ENCODE measurements at places on chromosomes 13 and 19.

DNA sequence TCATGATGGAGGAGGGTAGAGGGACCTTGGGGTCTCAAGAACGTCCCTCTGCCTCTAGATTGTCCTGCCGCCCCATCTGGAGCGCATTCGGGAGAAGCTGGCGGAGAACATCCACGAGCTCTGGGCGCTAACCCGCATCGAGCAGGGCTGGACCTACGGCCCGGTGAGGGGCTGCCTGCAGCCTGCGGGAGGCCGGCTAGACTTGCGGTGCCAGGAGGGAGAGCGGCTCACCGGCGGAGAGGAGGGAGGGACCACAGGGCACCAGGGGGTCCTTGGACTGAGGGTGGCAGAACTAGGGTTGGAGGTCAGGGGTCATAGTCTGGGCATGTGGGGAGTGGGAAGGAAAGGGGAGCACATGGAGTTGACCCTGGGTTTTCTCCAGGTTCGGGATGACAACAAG, 29.9 kb downstream of the RYR1 start:
- no peak for DNase-seq

DNA sequence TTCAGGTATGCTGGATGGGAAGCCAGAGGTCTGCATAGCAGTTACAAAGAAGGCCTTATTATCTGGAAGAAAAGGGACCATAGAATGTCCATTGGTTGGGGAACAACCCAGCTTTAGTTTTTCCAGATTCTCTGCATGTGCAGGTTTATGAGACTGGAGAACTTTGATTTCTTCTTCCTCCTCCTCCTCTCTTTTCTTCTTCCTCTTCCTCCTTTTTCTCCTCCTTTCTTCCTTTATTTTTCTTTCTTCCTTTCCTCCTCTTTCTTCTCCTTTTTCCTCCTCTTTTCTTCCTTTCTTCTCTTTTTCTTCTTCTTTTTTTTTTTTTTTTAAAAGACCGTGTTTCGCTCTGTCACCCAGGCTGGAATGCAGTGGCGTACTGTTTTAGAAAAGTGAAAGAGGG, 30.9 kb downstream of the EPN1 start:
- DNase-seq = no peak

- no peak for DNase-seq
These were observed 2.3 kb upstream of the FBN3 start for GRCh38 chr19:8151767-8152035.

DNA sequence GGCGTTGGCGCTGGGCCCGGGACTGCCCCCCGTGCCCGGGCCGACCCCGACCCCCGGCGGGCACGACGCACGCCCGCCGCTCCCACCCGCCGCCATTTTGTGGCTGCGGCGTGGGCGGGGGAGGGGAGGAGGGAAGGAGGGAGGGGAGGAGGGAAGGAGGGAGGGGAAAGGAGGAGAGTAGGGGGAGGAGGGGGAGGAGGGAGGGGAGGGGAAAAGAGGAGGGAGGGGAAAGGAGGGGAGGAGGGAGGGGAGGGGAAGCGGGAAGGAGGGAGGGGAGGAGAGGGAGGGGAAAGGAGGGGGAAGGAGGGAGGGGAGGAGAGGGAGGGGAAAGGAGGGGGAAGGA, at the start of gene BTBD2:
BTBD2 (minus strand) TSS at position 107 of the 343 bp plus-strand sequence; CDS start at position 96, 11 bp downstream.
- DNase-seq = peak; percentile 30

Data from NCI-H1092 treated with DMSO at 0.1 percent for 48 hours (cell line).